ENCODE measurements at places on chromosomes 6 and 20.

GRCh38 chr6:17930321-17930993 lies 57.0 kb downstream of the KIF13A start:
- H3K4me1 ChIP-seq = peaks cover 65% of the 10 kb centered on the region
- H3K36me3 ChIP-seq = no peaks in the 10 kb centered on the region
- no peaks in the 10 kb centered on the region for H3K27me3 ChIP-seq
- peak overlapping the region; percentile 85 for H3K27ac ChIP-seq
- DNase-seq = no peak
- H3K4me3 ChIP-seq = no peak overlapping the region

DNA sequence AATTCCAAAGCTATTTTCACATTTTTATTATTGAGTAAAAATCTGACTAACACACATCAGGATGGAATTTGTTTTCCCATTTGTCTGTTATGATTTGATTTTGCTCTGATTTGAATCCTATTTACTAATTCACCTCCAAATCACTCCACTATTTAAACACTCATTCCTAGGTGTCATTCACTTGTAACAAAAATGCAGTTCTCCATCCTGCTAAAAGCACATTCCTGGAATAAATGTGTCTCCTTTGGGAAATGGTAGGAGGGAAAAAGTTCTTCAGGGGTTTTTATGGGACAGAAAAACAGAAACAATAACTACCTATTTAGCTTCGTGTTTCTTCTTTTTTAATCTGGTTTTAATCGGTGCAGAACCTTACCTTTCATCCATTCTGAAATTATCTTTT lies 494.1 kb upstream of the CITED2 start:
- no peaks in the 10 kb centered on the region for H3K36me3 ChIP-seq
- H3K4me1 ChIP-seq = peaks cover 25% of the 10 kb centered on the region
- no peaks in the 10 kb centered on the region for H3K27me3 ChIP-seq
- H3K4me3 ChIP-seq = no peak overlapping the region
- no peak overlapping the region for H3K27ac ChIP-seq

- H3K4me1 ChIP-seq = peaks cover 21% of the 10 kb centered on the region
- H3K27ac ChIP-seq = no peak overlapping the region
- no peak overlapping the region for H3K4me3 ChIP-seq
- H3K27me3 ChIP-seq = no peaks in the 10 kb centered on the region
Measured at GRCh38 chr20:32577023-32577422, 8.1 kb downstream of the NOL4L start.

DNA sequence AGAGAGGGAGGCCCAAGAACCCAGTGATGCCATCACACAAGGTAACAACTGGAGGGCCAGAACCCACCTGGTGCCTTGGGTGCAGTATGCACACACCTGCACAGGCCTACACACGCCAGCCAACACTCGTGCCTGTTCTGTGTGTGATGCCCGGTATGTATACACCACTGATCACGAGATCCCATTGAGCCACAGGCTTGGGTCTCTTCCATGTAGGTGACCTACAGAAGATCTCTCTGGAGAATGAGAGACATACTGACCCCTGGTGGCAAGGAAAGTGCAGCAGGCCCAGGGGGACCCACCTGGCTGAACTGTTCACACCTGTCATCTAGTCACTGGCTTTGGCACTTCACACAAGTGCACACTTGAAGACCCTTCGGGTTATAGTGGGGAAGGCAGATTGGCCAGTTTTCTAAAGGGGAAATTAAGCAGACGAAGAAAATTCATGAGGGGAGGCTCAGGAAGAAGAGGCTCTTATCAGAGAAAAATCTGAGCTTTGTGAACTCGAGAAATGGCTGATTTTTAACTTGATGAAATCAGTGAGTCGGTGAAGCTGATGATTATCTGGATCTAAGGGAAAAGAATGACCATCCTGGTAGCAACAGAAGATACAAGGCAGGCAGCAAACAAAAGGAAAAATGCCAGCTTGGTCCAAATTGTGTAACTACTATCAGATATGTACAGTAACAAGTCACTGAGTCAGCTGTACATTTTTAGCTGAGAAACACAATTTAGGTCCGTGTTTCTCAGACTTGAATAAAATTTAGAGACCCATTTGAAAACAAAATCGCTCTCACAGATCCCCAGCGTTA lies 69.1 kb upstream of the PBOV1 start:
- H3K4me1 ChIP-seq = peaks cover 10% of the 10 kb centered on the region
- H3K27me3 ChIP-seq = no peaks in the 10 kb centered on the region
- H3K4me3 ChIP-seq = no peak overlapping the region
- H3K36me3 ChIP-seq = peaks cover 1% of the 10 kb centered on the region
- DNase-seq = no peak

- H3K4me3 ChIP-seq = no peak overlapping the region
- H3K4me1 ChIP-seq = no peaks in the 10 kb centered on the region
- no peak for DNase-seq
- H3K27ac ChIP-seq = no peak overlapping the region
- no peaks in the 10 kb centered on the region for H3K27me3 ChIP-seq
Measured at GRCh38 chr6:132300323-132300949, 100.8 kb downstream of the MOXD1 start.

- H3K36me3 ChIP-seq = peaks cover 15% of the 10 kb centered on the region
- H3K27ac ChIP-seq = peak overlapping the region; percentile 98
- H3K4me1 ChIP-seq = peaks cover 99% of the 10 kb centered on the region
Measured at GRCh38 chr6:166620478-166621113, 6.5 kb downstream of the RPS6KA2 start.

DNA sequence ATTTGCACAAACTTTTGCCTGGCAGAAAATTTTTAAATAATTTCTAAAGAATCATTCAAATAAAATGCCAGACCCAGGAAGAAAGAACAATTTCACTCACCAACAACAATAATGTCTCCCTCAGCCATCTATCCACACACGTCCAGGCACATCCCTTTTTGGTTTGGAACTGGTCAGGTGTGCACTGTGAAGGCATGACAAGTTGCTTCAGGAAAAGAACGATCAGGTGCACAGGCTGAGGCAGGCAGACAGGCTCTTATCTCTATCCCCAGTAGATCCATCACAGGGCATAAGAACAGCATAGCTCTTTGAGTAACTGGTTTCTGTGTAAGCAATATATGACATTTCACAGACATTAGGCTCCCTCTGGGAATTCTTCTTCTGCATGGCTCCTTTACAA lies 18.1 kb upstream of the NXT1 start:
- no peaks in the 10 kb centered on the region for H3K4me1 ChIP-seq
- H3K27me3 ChIP-seq = no peaks in the 10 kb centered on the region
- no peak overlapping the region for H3K27ac ChIP-seq
- H3K4me3 ChIP-seq = no peak overlapping the region
- no peak for DNase-seq
- no peaks in the 10 kb centered on the region for H3K36me3 ChIP-seq

DNA sequence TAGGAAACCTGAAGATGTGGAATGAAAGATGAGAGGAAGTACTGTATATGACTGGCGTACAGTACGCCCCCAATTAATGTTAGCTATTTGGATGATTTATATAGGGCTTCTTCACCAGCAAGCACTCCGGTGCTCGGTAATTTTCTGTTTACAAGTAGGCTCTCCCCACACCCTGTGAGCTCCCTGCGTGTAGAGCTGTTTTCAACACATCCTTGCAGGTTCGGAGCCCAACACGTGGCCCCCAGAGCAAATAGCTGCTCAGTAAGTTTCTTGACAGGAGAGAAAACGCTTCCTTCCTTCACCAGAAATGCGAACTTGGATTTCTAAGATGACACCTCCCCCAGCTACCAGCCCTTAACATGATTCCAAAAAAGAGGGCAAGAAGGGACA lies 1.2 kb upstream of the RAB22A start:
- DNase-seq = no peak
- peaks cover 8% of the 10 kb centered on the region for H3K36me3 ChIP-seq
- peak overlapping the region; percentile 80 for H3K4me3 ChIP-seq
- no peak overlapping the region for H3K27ac ChIP-seq
- H3K4me1 ChIP-seq = peaks cover 31% of the 10 kb centered on the region
- H3K27me3 ChIP-seq = no peaks in the 10 kb centered on the region

- no peak overlapping the region for H3K4me3 ChIP-seq
- H3K27me3 ChIP-seq = no peaks in the 10 kb centered on the region
- DNase-seq = no peak
- H3K4me1 ChIP-seq = peaks cover 34% of the 10 kb centered on the region
- peaks cover 17% of the 10 kb centered on the region for H3K36me3 ChIP-seq
Measured at GRCh38 chr6:116106146-116106545, 5.5 kb downstream of the NT5DC1 start.

DNA sequence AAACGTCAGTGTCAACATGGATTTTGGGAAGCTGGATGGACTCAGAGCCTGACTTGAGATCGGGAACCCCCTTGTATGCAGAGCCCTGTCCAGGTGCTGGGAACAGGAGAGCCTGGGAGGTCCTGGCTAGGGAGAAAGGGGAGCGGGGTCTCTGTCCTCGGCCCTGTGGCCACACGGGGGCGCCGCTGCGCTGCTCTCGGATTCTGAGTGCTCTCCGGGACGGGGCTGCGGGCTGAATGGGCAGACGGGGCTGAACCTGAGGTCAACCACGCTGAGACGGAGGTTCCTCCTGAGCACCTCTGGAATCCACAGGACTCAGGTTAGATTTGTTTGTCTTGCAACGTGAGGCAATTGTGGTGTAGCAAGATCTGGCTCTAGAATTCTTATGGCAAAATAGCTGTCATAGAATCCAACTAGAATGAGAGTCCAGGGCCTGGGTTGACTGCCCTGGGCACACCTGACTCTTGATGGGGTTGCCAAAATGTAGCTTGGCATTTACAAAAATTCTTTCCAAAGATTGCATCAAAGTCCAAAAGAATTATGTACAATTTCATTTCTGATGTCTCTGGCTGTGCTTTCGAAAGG lies 20.6 kb upstream of the HLA-F start:
- no peaks in the 10 kb centered on the region for H3K4me1 ChIP-seq
- no peak overlapping the region for H3K27ac ChIP-seq
- H3K27me3 ChIP-seq = peaks cover 55% of the 10 kb centered on the region

DNA sequence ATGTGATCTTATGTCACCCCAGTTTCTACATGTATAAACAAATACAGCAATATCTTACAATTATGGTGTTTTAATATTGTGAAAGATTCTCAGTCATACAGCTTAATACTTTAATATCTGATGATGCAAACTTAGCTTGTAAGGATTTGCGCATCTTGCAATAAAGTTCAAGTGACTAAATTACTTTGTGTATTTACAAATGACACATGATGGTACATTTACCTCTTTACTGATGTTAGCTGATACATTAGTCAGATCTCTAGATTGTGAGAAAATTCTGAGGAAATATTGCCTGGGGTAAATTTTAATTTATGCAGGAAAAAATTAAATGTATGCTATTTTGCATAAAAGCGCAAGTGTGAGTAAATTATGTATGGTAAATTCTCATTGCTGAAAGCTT lies 418.8 kb upstream of the MMS22L start:
- H3K4me3 ChIP-seq = no peak overlapping the region
- peaks cover 8% of the 10 kb centered on the region for H3K4me1 ChIP-seq
- DNase-seq = no peak
- no peaks in the 10 kb centered on the region for H3K36me3 ChIP-seq
- H3K27me3 ChIP-seq = no peaks in the 10 kb centered on the region

DNA sequence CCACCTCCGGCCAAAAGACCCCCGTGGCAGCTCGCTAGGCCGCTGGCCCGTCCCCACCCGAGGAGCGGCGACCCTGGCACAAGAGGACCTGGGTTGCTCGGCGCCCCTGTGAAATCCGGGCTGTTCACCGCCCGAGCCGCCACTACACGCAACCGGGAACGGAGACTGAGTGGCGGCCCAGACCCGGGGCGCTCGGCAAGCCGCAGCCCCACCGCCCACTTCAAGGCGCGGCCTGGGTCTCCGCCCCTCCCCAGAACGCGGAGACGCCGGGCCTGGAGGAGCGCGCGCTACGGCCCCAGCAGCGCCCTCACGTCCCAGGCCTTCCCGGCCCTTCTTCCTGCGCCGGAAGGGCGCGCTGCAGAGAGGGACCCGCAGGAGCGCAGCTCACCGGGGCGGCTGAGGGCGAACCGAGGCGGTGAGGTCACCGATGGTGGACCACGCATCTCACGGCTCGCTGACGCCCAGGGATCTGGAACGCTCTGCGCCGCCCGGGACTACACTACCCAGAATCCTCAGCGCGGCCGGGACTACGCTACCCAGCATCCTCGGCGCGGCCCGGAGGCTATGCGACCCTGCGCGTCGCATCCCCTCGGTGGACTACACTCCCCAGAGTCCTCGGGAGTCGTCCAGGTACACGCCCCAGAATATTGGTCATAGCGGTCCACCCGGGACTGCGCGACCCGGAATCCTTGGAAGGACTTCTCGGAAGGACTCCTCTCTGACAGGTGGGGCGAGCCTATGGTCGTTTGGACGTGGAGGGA lies at the start of gene ZNF337:
ZNF337 (minus strand) TSS at position 483 of the 761 bp plus-strand sequence. CDS start 10,436 bp downstream, outside the sequence.
- H3K36me3 ChIP-seq = peaks cover 17% of the 10 kb centered on the region
- H3K27me3 ChIP-seq = no peaks in the 10 kb centered on the region
- peak; percentile 99 for DNase-seq

- no peaks in the 10 kb centered on the region for H3K36me3 ChIP-seq
- H3K27me3 ChIP-seq = no peaks in the 10 kb centered on the region
- H3K27ac ChIP-seq = peak overlapping the region; percentile 89
- peaks cover 82% of the 10 kb centered on the region for H3K4me1 ChIP-seq
- no peak for DNase-seq
- no peak overlapping the region for H3K4me3 ChIP-seq
Measured at GRCh38 chr6:148466158-148466557, 123.5 kb downstream of the SASH1 start.

GRCh38 chr20:57047281-57048026 lies 219.0 kb downstream of the BMP7 start:
- H3K4me1 ChIP-seq = no peaks in the 10 kb centered on the region
- no peak overlapping the region for H3K27ac ChIP-seq
- DNase-seq = no peak
- H3K36me3 ChIP-seq = no peaks in the 10 kb centered on the region
- no peak overlapping the region for H3K4me3 ChIP-seq

GRCh38 chr6:84512391-84512790 lies 252.0 kb downstream of the TBX18 start:
- H3K27me3 ChIP-seq = no peaks in the 10 kb centered on the region
- DNase-seq = no peak
- peaks cover under 1% of the 10 kb centered on the region for H3K36me3 ChIP-seq
- peaks cover 61% of the 10 kb centered on the region for H3K4me1 ChIP-seq
- H3K4me3 ChIP-seq = no peak overlapping the region

DNA sequence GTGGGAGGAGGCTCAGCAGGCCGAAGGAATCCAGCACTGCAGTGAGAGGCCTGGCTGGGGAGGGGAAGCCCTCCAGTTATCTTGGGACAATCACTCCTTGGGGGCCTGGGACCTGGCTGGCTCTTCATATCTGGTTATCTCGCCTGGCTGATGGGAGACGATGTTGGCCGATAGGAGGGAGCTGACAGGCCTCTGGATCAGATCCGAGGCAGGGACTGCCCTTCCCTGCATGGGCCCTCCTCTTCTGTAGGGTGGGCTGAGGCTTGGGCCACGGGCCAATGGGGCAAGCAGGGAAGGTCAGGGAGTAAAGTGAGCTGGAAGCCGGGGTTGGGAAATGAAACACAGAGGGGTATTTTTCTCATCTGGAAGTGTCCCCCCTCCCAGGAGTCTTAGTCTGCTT lies 25.2 kb downstream of the MANBAL start:
- H3K4me1 ChIP-seq = peaks cover 34% of the 10 kb centered on the region
- no peak overlapping the region for H3K4me3 ChIP-seq
- no peaks in the 10 kb centered on the region for H3K27me3 ChIP-seq
- peaks cover 13% of the 10 kb centered on the region for H3K36me3 ChIP-seq

GRCh38 chr20:8587810-8588209 lies 455.7 kb downstream of the PLCB1 start:
- H3K27me3 ChIP-seq = no peaks in the 10 kb centered on the region
- H3K27ac ChIP-seq = no peak overlapping the region
- H3K4me3 ChIP-seq = no peak overlapping the region
- no peak for DNase-seq
- no peaks in the 10 kb centered on the region for H3K36me3 ChIP-seq

Data from chondrocyte (in vitro differentiated cells).